Osteocyte (in vitro differentiated cells): ENCODE measurements at places on chromosomes 5 and 9.

GRCh38 chr5:148343046-148343407, 7.7 kb downstream of the SPINK9 start:
- DNase-seq: no peak

- no peak for DNase-seq
These were observed 69.4 kb downstream of the FGF18 start for GRCh38 chr5:171488876-171489275.

DNA sequence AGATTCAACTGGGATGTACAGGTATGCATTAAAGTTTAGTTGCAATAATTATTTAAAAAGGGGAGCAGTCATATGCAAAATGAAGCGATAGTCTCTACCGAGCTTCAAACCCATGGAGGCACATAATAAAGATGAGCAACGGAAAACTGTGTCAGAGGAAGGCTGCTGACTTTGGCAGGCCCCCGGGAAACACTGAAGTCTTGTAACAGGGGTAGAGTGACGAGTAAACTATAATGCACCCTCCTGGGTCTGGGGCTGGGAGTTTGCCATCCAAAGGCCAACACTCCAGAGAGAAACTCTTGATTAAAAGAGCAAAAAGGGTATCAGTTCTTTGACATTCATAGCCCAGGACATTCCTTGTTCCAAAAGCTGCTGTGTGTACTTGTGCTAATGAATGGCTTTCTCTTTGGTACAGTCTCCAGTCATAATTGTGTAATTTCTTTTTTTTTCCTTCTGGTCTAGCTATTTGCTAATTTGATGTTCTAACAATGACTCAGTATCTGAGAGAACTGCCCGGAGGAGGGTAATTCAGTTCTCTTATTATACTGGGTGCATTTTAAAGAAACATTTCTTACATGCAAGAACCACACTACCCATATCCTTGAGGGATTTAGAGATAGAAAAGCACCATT, 59.2 kb downstream of the TNC start:
- DNase-seq: no peak

DNA sequence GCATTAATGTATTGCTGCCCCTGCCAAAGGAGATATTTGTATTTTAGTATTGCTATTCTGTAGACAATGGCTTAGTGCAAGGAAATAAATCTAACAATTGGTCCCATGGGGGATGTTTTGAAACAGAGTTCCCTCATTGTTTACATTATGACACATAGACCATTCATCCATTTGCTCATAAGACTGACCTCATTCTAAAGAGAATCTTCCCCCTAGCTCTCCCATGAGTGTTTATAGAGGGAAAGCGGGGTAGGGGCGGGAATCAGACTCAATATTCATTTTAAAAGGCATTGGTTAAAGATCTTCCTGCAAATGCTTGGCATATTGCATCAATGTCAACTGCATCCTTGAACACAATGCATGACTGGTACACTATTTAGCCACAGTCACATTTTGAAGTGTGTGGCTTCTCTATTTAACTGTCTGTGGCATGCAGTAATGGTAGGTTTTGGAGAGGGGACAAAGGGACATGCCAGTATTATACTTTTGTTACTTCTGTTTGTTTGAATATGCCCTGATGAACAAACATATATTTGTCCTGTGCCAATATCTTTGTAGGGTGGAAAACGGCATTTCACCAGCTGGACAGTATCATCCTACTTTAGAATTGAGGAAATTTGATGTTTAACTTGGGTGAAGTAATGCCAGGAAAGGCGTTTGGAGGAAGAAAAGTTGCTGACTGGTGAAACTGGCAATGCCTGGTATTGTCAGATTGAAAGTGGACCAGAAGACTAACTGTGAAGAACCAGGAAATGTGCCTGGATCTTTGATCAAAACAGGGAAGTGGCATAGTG, 84.1 kb upstream of the MEGF10 start:
- DNase-seq: no peak

DNA sequence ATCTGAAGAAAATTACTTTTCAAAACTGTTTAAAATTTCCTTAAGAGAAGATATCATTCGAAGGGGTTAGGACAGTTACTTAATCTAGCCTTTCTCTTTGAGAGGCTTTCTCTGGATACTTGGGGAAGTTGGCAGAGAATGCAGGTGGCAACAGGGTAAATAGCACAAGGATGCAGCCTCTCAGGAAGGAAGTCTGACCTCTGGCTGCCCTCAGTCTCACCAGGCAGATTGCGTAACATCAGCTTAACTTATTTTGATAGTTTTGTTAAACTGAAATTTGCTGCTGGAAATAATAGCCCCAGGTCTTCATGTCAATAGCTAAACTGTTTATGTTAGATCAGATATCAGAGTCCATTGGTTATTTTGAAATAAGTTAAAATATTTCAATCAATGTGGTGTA, 20.4 kb downstream of the CCDC192 start:
- no peak for DNase-seq

GRCh38 chr5:35009657-35010056, 38.1 kb downstream of the AGXT2 start:
- DNase-seq: no peak

DNA sequence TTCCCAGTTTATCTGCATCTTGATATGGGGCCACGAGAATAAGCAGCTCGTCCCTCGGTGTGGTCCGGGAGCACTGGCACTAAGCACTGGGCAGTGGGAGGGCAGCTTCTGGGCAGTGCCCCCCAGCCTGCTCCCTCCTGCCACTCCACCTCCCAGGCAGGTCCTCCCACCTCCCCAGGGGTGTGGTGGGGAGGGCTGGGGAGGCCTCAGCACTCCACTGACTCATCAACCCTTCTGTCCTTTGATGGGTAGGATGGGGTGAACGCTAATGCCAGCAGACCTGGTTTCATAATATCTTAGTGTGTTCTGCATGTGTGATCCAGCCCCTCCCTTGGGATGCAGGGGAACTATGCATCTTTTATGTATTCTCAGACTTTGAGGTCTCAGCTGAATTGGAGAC, 62.2 kb upstream of the GNE start:
- no peak for DNase-seq

GRCh38 chr9:75001719-75002421, 26.2 kb downstream of the CARNMT1 start:
- DNase-seq: no peak

DNA sequence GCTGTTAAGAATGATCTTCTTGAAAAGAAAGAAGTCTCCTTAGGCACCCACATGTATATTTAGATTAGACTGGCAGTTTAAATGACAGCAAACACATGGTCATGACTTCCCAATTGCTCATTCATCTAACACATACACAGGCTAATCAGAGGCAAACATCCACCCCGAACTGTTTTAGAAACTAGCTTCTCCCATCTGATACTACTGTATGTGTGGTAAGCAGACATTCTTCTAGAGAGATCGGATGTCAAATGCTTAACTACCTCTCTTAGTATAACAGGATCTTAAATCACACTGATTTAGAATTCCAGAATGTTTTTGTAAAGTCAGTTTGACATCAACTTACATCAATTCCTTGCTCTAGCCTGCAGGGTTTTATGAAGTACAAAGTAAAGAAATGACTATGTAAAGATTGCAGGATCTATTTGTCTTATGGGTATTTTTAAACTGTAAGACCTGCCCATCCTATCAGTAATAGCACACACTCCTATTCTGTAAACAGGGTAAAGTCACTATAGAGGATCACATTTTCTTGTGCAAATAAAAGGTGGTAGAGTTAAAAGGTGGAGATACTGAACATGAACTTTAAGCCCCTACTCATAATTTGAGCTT, 239.7 kb downstream of the MLLT3 start:
- DNase-seq: no peak

GRCh38 chr9:129280236-129280622, 102.2 kb upstream of the IER5L start:
- peak; percentile 77 for DNase-seq

DNA sequence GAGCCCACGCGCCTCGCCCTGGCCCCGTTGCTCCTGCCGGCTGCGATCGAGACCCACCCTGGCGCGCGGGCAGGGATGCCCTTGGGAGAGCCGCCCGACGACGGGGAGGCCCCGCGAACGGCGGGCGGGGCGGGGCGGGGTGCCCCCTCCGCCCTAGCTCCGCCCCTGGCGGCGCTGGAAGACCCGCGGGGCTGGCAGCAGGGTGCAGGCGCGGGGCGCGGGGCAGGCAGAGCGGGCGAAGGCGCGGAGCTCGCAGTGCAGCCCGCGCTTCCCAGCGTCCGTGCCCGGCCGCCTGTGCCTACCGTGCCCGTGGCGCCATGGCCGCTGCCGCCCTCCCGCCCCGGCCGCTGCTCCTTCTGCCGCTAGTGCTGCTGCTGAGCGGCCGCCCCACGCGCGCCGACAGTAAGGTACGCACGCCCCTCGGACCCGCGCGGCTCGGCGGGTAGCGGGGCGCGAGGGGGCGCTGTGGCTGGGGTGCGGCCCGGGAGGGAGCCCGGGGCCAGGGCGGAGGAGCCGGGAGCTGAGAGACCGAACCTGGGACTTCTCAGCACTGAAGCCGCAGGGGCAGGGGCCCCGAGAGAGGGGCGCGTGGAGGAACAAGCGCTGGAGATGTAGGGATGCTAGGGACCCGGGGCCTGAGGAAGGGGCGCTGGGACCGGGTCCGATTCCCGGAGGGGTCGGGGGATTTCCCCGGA, at the start of gene OLFML2A:
Gene OLFML2A (plus strand): TSS at position 180 of the 695 bp plus-strand sequence. CDS start 138 bp downstream, at position 318.
- DNase-seq: peak; percentile 86

- no peak for DNase-seq
These were observed 7.2 kb downstream of the S1PR3 start for GRCh38 chr9:88998503-88998902.

- no peak for DNase-seq
These were observed 31.0 kb downstream of the SNX18 start for GRCh38 chr5:54548565-54548964.

GRCh38 chr9:20197976-20198685, 409.3 kb upstream of the SLC24A2 start:
- no peak for DNase-seq

DNA sequence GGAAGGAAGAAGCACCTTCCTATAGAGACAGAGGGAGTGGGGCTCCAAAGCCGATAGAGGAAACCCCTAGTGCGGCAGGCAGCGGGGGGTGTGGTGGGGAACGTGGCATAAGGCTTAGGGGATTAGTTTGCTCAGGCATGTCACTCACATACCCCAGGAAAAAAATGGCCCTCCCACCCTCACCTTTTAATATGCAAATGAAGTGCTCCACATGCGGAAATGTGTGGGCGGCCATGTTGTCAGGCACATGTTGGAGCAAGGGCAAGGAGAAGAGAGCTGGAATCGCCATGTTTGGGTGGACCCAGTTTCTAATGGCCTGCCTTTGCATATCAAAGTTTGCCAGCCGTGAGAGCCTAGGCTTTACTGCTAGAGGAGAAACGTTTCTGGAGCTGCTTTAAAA, 758.8 kb downstream of the NR2F1-AS1 start:
- DNase-seq: no peak

GRCh38 chr5:66789434-66789833, 193.2 kb downstream of the MAST4 start:
- DNase-seq: no peak

DNA sequence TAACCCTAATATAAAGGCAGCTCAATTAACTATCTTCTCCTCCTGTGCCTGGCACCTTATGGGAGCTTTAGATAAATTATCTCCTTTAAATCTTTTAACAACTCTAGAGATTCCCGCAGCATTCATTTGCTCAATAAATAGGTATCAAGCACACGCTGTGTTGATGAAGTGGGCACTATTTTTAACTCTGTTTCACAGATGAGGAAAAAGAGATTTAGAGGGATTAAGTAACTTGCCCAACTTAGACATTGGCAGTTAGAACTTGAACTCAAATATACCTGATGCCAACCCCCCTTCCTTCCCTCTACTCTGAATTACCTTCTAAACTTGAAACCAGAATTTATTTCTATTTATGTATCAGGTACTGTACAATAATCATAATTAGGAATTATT, 112.4 kb downstream of the SH3TC2 start:
- DNase-seq: no peak

DNA sequence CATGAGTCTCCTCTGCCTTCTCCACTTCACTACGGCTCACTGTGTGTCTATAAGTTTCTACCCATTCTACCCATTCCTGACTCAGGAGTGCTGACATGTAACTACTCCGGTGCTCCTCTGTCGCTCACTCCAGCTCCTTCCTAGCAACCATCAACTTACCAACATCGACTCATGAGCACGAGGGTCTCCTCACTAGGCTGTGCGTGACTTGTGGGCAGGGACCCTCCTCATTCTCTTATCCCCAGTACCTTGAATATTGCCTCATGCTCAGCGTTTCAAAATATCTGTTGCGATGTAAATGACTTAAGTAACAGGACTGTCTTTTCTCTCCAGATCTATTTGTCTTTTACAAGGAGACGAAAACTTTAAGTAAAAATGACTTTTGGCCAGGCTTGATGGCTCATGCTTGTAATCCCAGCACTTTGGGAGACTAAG, 73.1 kb downstream of the BASP1 start:
- DNase-seq: no peak
